ENCODE measurements at places on chromosomes 5 and 9.

GRCh38 chr9:97554566-97555075 is 53.2 kb downstream of the TMOD1 start:
- H3K27ac ChIP-seq = no peak overlapping the region
- no peaks in the 10 kb centered on the region for H3K36me3 ChIP-seq
- H3K4me3 ChIP-seq = no peak overlapping the region
- peaks cover 44% of the 10 kb centered on the region for H3K27me3 ChIP-seq

DNA sequence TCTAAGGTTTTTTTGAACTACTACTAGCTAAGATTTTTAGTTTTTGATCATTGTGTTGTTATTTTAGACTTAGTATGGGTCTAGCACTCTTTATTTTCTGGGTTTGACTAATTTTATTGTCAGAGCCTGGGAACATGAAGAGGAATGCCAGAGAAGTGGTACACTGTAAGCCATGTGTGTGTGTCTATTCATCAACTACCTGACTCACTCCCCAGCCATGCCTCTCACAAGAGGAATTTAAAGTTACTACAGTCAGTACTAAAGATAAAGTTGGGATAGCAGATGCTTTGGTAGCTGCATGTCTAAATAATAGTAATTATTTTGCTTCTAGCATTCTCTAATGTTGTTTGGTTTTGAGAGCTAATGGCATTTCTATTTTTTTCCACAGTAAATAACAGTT is 264.8 kb downstream of the CSNK1G3 start:
- H3K27me3 ChIP-seq = no peaks in the 10 kb centered on the region
- no peak overlapping the region for H3K4me3 ChIP-seq
- no peak overlapping the region for H3K27ac ChIP-seq

DNA sequence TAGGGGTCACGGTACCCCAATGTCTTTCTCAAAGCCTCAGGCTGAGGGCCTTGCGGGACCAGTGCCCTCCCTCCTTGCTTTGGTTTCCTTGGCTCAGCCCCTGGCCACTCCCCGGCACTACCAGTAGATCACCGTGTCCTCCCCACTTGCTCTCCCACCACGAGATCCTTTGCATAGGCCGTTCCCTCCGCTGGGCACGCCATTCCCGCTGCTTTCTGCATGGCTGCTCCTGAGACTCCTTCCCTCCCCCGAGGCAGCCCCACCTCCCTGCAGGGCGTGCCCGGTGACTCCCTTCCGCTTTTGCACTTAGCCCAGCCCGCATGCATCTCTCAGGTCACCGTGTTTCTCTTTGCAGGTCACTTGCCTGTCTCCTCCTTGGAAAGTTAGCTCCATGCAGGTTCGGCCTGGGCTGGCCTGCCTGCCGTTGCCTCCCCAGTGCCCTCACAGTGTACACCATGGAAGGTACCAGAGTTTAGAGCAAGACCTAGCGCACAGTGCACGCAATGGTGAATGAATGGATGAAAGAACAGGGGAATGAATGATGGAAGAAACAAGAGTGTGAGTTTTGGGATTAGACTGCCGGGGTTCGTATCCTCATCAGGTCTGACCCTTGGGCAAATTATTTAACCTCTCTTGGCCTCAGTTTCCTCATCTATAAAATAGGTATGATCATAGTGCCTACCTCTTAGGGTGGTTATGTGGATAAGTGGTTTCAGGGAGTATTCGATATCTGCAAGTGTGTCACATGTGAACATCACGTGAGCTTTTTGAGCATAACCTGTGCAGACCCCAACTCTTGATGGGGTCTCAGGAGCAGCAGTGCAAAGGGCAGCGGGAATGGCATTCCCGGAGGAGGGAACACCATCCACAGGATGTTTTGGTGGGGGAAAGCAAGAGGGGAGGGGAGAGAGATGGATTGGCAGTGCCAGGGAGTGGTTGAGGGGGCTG is 214.3 kb downstream of the C9orf50 start:
- peaks cover 10% of the 10 kb centered on the region for H3K36me3 ChIP-seq
- no peak overlapping the region for H3K4me3 ChIP-seq
- DNase-seq = no peak
- no peaks in the 10 kb centered on the region for H3K4me1 ChIP-seq

DNA sequence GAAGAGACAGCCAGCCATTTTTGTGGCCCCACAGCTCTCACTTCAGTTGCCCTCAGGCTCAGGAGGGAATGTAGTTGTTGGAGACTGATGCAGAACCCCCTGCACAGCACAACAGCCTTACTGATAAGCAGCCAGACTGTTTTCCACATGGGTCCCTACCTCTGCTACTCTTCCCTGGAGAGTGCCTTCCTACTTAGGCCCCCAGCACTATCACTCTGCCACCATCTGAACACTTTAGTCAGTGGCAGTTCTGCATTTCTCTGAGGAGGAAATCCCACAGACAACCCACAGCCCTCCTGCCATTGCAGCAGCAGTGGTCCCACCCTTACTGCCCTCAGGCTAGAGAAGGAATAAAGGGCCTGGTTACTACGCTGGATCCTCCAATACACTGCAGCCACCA is 61.8 kb upstream of the PTPRD start:
- DNase-seq = no peak
- no peaks in the 10 kb centered on the region for H3K27me3 ChIP-seq
- H3K36me3 ChIP-seq = no peaks in the 10 kb centered on the region

DNA sequence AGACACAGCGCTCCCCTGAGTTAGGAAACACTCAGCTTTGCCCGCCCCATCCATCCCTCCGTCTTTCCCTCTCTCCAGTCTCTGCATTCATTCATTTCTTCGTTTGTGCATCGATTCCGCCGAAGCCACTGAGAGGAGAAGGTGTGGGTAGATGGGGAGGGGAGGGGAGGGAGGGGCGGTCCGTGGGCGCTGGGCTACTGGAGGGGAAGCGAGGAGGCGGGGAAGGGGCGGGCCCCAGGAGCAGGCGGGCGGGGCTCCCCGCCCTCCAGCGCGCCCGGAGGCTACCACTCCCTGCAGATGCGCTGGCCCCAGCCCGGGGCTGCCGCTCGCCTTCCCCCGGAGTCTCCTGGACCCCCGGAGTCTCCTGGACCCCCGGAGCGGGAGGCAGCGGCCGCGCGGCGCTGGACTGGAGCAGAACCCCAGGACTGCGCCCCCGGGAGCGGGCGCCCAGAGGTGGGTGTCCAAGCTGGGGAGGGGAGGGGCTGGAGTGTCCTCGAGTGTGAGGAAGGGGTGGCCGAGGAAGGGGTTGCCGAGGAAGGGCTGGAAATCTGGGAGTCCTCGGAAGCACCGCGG is 159.5 kb downstream of the C9orf152 start:
- peak overlapping the region; percentile 94 for H3K27ac ChIP-seq
- DNase-seq = peak; percentile 85
- peaks cover 42% of the 10 kb centered on the region for H3K4me1 ChIP-seq
- peaks cover 30% of the 10 kb centered on the region for H3K36me3 ChIP-seq

- H3K4me3 ChIP-seq = no peak overlapping the region
- no peak overlapping the region for H3K27ac ChIP-seq
- peaks cover 4% of the 10 kb centered on the region for H3K4me1 ChIP-seq
- H3K27me3 ChIP-seq = peaks cover 37% of the 10 kb centered on the region
- H3K36me3 ChIP-seq = no peaks in the 10 kb centered on the region
- DNase-seq = peak; percentile 33
Observed at GRCh38 chr5:140145818-140146522, 20.2 kb downstream of the IGIP start.

- H3K27me3 ChIP-seq = peaks cover 12% of the 10 kb centered on the region
- no peaks in the 10 kb centered on the region for H3K36me3 ChIP-seq
- H3K4me1 ChIP-seq = no peaks in the 10 kb centered on the region
- no peak overlapping the region for H3K4me3 ChIP-seq
Observed at GRCh38 chr9:2889023-2889422, 45.1 kb upstream of the PUM3 start.

DNA sequence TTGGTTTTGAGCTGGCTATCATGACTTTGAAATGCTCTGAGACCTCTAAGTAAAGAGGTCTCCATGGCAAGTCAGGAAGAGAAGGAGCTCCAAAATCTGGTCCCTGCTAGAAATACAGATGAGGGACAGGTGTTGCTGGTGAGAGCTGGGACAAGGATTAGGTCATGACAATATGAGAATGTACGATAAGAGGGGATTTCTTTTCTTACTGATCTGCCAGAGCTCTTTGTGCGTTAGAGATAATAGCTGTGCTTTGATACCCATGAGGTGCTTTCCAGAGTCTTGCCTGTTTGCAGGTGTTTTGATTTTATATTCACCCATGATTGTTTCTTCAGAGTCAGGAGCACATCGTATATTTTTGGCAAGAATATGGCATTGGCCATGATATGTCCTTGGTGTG is 56.5 kb downstream of the ANKRD33B start:
- H3K4me3 ChIP-seq = no peak overlapping the region
- peaks cover 27% of the 10 kb centered on the region for H3K36me3 ChIP-seq
- peaks cover 2% of the 10 kb centered on the region for H3K4me1 ChIP-seq
- H3K27ac ChIP-seq = no peak overlapping the region
- no peak for DNase-seq

- peaks cover 2% of the 10 kb centered on the region for H3K27me3 ChIP-seq
- no peak for DNase-seq
- H3K4me1 ChIP-seq = no peaks in the 10 kb centered on the region
- no peak overlapping the region for H3K4me3 ChIP-seq
- no peaks in the 10 kb centered on the region for H3K36me3 ChIP-seq
Observed at GRCh38 chr5:137265457-137265856, 233.7 kb downstream of the SPOCK1 start.

GRCh38 chr5:71924980-71925379 is 182.3 kb upstream of the MAP1B start:
- H3K4me3 ChIP-seq = no peak overlapping the region
- H3K36me3 ChIP-seq = no peaks in the 10 kb centered on the region
- H3K4me1 ChIP-seq = no peaks in the 10 kb centered on the region
- no peak overlapping the region for H3K27ac ChIP-seq
- peaks cover 5% of the 10 kb centered on the region for H3K27me3 ChIP-seq

DNA sequence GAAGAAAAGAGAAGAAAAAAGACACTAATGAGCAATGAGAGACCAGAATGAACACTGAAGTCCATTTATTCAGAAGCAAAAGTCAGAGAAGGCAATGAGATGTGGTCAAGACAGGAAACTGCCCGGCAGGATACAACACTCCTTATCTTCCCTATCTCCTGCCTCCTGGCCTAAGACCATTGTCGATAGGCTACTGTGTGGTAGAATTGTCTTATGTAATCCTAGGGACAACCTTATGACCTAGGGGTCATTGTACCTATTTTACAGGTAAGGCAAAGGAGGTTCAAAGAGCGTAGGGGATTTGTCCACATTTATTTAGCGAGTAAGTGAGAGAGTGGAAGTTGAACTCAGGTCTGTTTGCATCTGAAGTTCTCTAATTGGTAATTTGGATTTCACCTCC is 63.0 kb upstream of the PTPN3 start:
- no peak for DNase-seq
- H3K4me3 ChIP-seq = no peak overlapping the region
- peaks cover 5% of the 10 kb centered on the region for H3K27me3 ChIP-seq
- no peak overlapping the region for H3K27ac ChIP-seq
- no peaks in the 10 kb centered on the region for H3K4me1 ChIP-seq

GRCh38 chr9:108972626-108973209 is 38.5 kb downstream of the ABITRAM start:
- H3K36me3 ChIP-seq = peaks cover 14% of the 10 kb centered on the region
- DNase-seq = no peak

DNA sequence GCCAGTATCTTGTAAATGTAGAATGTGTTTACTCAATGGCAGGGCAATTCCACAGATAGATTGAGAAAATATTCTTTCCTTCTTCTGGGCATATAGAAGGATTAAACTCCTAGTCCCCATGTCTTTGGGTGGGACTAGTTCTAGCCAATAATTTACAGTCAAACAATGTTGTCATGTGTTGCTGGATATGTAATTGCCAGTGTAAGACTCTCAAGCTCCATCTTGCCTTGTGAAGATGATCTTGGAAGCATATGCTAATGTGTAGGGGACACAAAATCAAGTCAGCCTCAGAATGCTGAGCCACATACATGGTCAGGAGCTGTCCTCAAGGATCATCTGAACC is 386.9 kb downstream of the CETN3 start:
- no peak overlapping the region for H3K27ac ChIP-seq
- no peak overlapping the region for H3K4me3 ChIP-seq
- no peaks in the 10 kb centered on the region for H3K27me3 ChIP-seq

GRCh38 chr5:166517976-166518375 is 1773.5 kb upstream of the WWC1 start:
- H3K27ac ChIP-seq = no peak overlapping the region
- H3K36me3 ChIP-seq = no peaks in the 10 kb centered on the region
- no peak for DNase-seq

- H3K27me3 ChIP-seq = no peaks in the 10 kb centered on the region
- no peak overlapping the region for H3K27ac ChIP-seq
Observed at GRCh38 chr9:98775831-98776441, 20.4 kb downstream of the ANKS6 start.

DNA sequence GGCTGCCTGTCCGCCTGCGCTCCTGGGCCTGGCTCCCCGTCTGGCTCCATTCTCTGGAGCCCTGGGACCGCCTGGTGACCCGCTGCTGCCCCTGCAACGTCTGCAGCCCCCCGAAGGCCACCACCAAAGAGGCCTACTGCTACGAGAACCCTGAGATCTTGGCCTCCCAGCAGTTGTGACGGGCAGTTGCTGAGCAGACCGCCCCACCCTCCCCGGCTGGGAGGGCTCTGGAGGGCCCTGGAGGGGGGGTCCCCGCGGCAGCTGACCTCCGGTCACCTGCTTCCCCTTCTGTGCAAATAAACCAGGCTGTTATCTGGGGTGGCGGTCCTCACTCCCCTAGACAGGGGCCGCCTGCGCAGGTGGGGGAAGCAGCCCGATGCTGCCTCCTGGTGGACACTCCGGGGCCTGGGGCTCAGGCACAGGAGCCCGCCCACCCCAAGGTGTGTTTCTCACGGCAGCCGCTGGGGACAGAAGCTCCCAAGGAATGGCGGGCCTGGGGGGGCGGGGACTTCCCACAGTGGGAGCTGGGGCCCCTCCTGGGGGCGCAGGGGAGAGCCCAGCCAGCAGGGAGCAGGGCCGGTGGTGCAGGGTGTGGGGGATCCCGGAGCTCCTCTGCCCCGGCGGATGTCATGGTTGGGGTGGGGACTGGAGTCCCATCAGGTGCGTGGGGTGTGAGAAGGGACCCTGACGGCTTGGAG is 4.7 kb upstream of the TUBB4B start:
- peaks cover 3% of the 10 kb centered on the region for H3K27me3 ChIP-seq
- DNase-seq = peak; percentile 83
- H3K4me1 ChIP-seq = peaks cover 4% of the 10 kb centered on the region
- peaks cover 5% of the 10 kb centered on the region for H3K36me3 ChIP-seq

GRCh38 chr5:103476811-103477210 is 85.8 kb downstream of the NUDT12 start:
- DNase-seq = no peak
- H3K27ac ChIP-seq = no peak overlapping the region
- no peak overlapping the region for H3K4me3 ChIP-seq

Data from activated T-helper 2 cell treated with anti-CD3 and anti-CD28 coated beads, Interferon-gamma antibody, Interleukin-2, Interleukin-4, amounts not matched to agents 10 μg/mL and 5 μg/mL and 100 μg/mL, durations not matched to agents 14 hours and 24 hours and 36 hours (primary cell).